ENCODE measurements at places on chromosomes 13 and 19.

GRCh38 chr19:43309466-43309865 lies 40.1 kb upstream of the PSG9 start:
- no peak for DNase-seq

GRCh38 chr13:93217721-93218261 lies 8.8 kb upstream of the GPC6 start:
- DNase-seq: peak; percentile 36

DNA sequence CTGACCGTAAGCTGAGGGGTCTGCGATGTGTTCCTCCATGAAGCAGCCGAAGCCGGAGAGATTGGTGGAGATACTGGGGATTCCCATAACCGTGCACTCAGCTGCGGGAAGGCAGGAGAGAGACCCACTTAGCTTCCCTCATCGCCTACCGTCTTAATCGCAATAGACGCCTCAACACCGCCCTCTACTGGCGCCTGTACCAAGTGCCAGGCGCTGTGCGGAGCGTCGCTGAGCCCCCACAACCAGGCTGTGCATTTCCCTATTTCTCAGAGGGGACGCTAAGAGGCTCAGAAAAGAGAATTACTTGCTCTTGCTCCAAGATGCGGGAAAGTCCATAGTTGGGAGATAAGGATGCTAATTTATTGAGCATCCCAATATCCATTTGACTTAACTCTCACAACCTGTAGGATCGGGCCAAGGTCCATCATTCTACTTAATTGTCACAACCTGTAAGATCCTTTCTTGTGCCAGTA lies 5.8 kb downstream of the FTL start:
- DNase-seq: peak; percentile 53

DNA sequence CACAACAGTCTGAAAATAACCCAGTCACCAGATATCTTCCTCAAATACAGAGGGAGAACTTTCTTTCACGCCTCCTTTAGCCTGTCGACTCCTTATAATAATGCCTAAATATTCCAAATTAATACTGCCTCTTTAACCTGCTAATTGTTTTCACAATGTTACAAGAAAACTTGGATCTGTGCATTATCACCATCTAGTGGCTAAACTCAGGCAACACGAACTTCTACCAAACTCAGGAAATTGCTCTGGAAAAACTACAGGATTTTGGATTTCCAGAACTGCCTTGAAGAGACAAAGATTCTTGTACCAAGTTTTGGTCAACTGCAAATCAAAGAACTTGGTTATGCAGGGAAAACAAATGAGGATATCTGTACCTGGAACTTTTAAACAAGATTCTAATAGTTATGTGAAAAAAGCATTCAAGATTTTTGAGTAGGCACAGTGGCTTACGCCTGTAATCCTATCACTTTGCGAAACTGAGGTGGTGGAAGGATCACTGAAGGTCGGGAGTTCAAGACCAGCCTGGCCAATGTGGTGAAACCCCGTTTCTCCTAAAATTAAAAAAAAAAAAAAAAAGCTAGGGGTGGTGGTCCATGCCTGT lies 10.8 kb downstream of the CLN5 start:
- peak; percentile 35 for DNase-seq

- no peak for DNase-seq
These were observed 127.2 kb downstream of the DNAJC15 start for GRCh38 chr13:43150369-43151207.

GRCh38 chr13:111037927-111038326 lies 77.2 kb upstream of the ARHGEF7 start:
- no peak for DNase-seq

GRCh38 chr13:67299072-67299635 lies 69.0 kb upstream of the PCDH9 start:
- DNase-seq: peak; percentile 87

DNA sequence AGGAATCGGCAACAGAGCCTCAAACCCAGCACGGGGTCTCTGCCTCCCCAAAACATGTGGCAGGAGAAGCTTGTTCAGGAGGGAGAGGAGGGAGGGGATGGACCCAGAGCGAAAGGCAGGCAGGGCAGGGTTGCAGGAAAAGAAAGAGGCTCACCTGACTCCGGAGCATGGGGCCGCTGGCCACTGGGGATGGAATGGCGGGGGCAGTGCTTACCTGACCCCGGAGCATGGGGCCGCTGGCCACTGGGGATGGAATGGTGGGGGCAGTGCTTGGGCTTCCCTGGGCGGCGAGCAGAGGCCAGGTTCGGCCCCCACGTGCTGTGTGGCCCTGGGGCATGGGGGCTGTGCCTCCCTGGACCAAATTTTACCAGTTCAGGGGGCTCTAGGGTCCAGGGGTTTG lies 13.3 kb upstream of the CELF5 start:
- no peak for DNase-seq

DNA sequence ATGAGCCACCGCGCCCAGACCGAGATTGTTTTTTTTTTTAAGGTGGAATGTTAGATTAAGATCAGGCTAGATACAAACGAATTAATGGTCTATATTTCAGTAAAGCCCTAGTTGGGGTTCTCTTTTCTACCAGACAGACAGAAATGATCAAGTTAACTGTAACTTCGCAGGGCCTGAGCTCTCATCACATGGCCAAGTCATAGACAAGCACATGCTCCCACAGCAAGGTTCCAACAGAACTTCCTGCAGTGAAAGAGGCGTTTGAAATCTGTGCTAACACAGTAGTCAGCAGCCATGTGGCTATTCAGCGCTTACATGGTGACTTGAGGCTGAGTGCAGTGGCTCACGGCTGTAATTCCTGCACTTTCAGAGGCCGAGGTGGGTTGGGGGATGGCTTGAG lies 34.7 kb upstream of the SEMA6B start:
- no peak for DNase-seq

DNA sequence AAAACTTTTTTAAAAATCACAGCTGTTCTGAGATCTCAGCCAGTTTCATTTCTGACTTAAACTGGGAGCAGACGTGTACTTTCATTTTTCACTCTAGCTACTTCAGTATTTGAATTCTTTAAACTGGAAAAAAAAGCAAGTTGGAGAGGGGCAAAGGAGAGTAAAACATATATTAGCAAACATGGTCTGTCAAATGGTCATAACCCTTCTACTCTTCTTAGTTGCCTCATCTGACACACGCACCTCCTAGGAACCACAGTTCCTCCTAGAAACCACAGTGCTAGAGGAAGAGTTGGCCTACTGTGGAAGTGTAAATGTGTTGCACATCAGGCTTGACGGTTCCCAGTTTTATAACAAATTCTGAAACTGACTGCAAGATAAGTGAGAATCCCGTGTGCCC lies 47.2 kb downstream of the TM9SF2 start:
- DNase-seq: no peak

GRCh38 chr19:52274191-52274590 lies 4.8 kb downstream of the ZNF766 start:
- DNase-seq: no peak

DNA sequence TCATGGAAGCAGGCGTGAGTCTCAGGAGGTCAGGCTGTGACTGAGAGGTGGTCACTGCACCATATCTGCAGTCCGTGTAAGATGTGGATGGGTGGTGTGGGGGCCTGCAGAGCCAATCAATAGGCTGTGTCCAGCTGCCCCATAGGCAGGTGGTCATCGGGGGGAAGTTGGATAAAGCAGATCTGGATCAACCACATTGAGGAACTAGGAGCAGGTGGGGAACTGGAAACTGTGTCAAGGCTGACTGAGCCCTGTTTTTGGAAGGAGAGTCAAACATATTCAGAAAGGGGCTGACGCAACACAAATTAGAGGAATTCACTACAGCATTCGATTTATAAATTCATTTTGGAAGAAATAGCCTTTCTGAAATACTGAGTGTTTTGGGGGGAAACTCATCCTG lies 15.0 kb downstream of the CLEC4M start:
- no peak for DNase-seq

GRCh38 chr19:51079481-51080110 lies 3.1 kb downstream of the KLK14 start:
- DNase-seq: no peak

- DNase-seq: peak; percentile 53
These were observed 301.7 kb downstream of the NDFIP2 start for GRCh38 chr13:79782541-79783205.

DNA sequence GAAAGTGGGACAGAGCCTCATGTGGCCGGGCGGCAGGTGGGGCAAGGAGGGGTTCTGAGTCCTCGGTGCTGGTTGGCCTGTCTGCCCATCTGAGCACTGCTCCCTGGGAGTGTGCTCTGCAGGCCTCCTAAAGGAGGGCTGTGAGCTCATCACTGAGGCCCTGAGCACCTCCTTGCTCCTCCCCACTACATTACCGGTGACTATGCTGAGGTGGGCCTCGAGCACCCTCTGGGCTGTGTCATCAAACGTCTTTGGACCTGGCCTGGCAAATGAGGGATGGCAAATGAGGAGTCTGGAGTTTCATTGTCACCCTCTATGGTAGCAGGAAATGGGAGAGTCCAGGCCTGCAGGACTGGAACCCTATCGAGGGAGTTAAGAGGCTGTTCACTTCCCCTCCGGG lies 38.8 kb upstream of the ZNF429 start:
- DNase-seq: no peak

DNA sequence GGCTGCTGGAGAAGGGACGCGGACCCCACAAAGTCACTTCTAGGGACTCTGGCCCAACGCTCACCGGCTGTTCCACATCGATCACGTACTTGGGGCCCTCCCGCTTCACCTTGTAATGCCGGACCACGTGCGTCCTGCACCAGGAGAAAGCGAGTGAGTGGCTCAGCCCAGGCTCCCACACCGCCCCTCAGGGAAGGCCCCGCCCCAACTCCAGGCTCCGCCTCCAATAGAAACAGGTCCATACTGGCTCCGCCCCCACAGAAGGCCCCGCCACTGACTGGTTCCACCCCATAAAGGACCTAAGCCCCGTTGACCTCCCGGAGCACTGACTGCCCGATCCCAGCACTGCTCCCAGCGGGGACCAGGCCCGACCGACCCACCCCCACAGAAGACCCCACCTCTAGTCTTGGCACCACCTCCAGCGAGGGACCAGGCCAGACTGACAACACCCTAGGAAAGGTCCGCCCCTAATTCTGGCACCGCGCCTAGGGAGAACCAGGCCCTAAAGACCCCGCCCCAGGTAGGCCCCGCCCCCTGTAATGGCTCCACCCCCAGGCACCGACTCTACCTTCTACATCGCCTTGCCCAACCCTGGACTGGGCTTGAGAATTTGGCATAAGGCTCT lies 11.3 kb downstream of the STAP2 start:
- DNase-seq: peak; percentile 77
